ENCODE measurements at places on chromosomes 12 and 14.
A peak's percentile ranks its signal among the peaks of the same experiment; 100 is the strongest.

- DNase-seq = no peak
These were observed 17.9 kb downstream of the CPM start for GRCh38 chr12:68915055-68915454.

GRCh38 chr12:22874151-22874550 is 249.2 kb downstream of the ETNK1 start:
- DNase-seq = no peak

- DNase-seq = no peak
These were observed 13.0 kb downstream of the TMEM52B start for GRCh38 chr12:10191865-10192264.

GRCh38 chr12:89357297-89357730 is 5.0 kb upstream of the DUSP6 start:
- no peak for DNase-seq

DNA sequence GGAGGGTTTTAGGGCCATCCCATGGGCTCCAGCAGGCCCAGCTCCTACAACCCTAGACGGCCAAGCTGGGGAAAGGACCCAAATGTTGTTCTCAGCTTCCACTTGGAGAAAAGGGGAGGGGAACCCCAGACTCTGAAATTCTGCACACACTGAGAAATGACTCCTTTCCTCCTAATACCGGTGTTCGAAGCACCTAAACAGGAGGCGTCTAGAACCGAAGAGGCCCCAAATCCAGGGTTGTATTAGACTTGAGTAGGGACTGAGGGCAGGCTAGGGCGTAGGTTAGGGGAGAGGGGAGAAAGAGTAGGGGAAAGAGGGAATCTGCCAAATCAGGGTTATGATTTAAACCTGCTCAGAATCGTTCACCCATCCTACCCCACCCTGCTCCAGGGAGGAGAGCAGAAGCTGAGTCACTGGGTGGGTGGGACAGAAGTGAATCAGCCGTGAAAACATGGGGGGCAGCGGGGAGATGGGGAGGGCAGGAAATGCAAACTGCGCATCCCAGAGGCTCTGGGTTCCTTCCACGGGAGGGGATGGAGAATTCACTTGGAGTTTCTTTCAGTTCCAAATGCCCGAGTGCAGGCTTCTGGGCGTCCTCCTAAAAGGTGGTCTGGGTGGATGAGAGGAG is 1.0 kb downstream of the IGFBP6 start:
- peak; percentile 80 for DNase-seq

DNA sequence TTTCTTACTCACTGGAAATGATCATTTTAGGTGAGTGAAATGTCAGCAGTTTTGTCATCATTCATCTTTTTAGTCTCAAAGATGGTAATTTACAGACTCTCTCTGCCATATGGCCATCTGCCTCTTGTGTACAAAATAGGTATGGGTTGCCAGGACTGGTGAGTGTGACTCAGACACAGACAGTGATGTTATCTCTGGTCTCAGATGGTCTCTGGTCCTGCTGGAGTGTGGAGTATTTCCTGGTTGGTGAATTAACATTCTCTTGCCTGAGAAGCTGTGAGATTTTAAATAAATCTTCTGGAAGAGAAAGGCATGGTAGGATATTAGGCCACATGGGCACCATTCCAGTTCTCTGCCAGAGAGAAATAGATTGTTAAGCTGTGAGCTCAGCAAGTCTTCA is 207.0 kb downstream of the ATP23 start:
- no peak for DNase-seq

GRCh38 chr14:61498303-61498702 is 176.9 kb downstream of the PRKCH start:
- DNase-seq = no peak

GRCh38 chr12:109624467-109624866 is 50.9 kb downstream of the MVK start:
- no peak for DNase-seq

DNA sequence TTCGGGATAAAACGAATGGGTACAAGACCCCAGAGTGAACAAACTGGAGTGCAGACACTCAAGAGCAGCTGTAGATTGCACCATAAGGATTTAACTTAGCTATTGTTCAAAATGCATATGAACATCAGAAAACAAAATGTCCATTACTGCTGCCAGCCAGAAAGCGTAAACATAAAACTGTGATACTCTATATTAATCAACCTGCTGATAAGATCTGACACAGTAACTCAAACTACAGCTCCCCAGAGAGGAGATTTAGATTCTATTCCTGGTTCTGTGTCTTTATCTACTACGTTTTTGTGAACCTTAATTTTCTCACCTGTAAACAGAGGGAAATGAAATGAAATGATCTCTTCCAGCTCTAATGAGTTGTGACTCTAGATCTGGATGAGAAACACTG is 22.3 kb downstream of the LRIG3 start:
- DNase-seq = no peak

DNA sequence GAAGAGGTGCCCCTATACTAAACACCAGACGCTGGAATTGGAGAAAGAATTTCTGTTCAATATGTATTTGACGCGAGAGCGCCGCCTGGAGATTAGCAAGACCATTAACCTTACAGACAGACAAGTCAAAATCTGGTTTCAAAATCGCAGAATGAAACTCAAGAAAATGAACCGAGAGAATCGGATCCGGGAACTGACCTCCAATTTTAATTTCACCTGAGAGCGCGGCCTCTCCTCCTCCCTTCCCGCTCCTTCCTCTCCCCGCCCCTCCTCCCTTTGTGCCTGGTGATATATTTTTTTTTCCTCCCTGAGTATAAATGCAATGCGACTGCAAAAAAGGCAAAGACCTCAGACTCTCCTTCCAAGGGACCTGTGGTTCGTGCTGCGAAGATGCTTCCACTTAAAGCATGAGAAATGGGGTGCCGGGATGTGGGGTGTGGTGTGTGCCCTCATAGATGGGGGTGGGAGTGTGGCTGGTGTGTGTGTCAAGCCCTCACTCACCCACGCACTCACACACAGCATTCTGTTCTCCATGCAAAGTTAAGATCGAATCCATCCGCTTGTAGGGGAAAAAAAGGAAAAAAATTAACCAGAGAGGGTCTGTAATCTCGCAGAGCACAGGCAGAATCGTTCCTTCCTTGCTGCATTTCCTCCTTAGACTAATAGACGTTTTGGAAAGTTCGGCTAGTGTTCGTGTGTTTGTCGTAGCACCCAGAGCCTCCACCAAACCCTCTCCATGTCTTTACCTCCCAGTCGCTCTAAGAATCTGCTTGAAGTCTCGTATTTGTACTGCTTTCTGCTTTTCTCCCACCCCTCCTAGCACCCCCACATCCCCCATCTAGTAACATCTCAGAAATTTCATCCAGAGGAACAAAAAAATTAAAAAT is 4.5 kb downstream of the HOXC10 start:
- DNase-seq = no peak

DNA sequence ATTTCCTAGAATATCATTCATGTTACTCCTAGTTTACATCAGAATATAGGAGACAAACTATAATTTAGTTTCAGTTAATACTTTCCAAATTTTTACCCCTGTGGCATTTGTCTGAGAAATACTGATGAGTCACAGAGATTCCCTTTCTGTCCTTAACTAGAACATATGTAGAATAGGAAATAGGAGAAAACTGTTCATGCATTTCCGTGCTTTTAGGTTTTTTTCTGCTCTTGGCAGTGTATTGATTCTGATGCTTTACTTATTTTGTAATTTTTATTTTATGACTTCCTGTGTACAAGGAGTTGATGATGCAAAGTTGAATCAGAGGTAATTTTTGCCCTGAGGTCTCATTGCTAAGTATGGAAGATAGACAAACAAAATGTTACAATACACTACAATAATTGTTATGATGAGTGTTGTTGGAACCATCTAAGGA is 23.0 kb downstream of the MNAT1 start:
- DNase-seq = no peak

DNA sequence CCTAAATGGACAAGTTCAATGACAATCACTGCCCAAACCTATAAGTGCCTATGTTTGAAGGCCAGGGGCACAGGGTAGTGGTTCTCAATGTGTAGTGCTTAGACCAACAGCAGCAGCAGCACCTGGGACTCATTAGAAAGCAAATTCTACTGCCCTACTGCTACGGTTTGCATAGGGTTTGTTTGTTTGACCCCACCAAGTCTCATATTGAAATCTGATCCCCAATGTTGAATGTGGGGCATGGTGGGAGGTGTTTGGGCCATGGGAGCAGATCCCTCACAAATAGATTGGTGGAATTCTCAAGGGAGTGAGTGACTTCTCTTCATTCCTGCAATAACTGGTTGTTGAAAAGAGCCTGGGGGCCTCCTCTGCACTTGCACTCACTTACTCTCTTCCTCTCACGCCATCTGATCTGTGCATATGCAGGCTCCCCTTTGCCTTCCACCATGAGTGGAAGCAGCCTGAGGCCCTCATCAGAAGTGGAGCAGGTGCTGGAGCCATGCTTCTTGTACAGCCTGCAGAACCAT is 39.5 kb downstream of the PPM1H start:
- no peak for DNase-seq

DNA sequence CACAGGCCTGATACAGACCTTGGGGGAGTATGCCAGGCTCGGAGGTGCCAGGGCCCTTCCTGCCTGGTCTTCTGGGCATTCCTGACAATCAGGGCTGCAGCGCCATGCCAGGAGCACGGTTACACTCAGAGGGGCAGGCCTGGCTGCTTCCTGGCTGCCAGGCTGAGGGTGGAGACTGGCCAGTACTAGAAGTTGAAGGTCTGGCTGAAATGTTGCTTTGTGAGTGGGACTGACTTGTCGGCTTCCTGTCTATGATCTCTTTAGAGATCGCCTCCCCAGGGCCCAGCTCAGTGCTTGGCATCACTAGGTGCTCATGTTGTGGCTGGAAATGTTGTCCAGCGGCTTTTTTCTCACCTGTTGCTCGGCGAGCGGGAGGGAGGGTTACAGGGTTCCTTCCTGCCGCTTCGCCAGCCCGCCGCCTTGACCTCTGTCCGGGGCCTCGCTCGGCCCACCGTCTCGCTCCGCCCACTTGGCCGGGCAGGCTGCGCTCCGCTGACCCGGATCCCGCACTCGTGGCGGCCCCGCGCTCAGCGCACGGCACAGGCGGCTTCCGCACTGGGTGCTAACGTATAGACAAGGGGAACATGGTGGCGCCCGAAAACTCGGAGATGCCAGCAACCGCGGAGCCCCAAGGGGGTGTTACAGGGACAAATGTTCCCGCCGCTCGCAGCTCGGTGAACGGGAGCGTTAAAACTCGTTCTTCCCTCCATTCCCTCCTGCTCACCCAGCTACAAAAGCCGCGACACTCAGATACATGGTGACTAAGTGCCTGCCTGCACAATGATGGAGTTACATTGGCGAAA is 32.6 kb downstream of the PAPLN start:
- no peak for DNase-seq

- no peak for DNase-seq
These were observed 35.2 kb downstream of the RNFT2 start for GRCh38 chr12:116773276-116773731.

DNA sequence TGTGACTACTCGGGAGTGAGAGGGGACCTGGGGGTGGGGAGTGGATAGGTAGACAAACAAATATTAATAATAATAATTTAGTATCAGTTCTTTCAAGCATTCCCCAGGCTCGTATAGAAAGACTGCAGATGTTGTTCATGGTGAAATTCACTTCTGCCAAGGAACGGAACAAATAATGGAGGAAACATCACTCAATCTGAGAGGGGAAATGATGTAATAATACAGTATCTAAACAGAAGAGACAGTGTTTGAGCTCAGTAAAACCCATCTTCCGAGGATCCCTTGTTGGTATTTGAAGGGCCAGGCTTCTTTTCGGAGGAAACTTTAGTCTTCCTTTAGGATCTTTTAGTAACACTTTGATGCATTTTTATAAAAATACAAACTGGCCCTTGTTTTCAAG is 114.2 kb downstream of the KCNK10 start:
- no peak for DNase-seq

GRCh38 chr14:88611878-88612277 is 49.0 kb downstream of the ZC3H14 start:
- no peak for DNase-seq

GRCh38 chr12:84803661-84804060 is 108.9 kb downstream of the SLC6A15 start:
- DNase-seq = no peak

- DNase-seq = no peak
These were observed 79.8 kb upstream of the FSCB start for GRCh38 chr14:44586910-44587309.

- peak; percentile 63 for DNase-seq
These were observed 62.9 kb downstream of the GLRX5 start for GRCh38 chr14:95597784-95598211.

DNA sequence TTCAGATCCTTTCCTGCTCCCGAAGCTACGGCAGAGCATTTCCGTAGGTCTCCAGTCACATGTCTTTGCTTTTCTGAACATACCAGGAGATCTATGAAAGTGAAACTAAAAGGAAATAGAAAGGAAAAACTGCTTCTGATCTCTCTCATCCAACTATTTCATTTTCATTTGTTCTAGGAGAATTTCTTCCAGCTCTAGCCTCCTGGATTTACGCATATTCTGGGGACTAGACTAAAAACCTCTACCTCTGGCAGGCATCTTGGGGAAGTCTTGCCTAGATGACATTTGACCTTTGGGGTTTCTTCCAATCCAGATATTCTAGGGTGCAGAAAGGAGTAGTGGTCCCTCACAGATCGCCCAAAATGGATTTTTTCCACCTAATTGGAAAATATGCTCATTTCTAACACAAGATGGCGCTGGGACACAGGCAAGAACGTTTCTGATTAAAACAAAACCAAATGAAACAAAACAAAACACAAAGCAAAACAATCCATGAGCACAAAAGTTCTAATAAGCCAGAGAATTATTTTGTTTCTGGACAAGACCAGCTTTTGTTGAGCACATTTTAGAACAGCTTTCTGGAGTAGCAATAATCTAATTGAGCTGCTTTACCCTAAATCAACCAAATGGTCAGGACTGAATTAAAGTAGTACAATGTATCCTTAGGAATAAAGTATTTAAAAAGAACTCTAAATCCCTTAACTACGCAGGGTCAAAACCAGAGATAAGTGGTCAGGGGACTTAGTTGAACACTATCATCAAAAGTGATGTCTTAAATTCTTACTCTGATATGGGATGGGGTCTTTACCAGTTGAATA is 12.3 kb upstream of the PARP11 start:
- no peak for DNase-seq

DNA sequence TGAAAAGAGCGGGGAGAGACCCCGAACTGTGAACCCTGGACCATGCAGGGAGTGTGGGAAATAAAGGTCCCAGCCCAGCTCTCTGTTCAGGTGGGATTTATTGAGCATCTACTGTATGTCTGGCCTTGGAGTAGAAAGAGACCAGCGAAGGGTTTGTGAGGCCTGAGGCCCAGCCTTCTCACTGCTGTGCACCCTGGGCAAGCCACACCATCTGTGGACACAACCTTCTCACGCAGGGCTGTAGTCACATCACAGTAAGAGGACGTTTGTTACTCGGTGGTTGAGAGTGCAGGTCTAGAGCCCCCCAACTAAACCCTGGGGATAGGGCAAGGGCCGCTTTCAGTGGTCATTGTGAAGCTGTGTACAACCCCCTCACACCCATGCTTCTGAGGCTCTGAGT is 18.2 kb downstream of the FAM222A start:
- peak; percentile 55 for DNase-seq

DNA sequence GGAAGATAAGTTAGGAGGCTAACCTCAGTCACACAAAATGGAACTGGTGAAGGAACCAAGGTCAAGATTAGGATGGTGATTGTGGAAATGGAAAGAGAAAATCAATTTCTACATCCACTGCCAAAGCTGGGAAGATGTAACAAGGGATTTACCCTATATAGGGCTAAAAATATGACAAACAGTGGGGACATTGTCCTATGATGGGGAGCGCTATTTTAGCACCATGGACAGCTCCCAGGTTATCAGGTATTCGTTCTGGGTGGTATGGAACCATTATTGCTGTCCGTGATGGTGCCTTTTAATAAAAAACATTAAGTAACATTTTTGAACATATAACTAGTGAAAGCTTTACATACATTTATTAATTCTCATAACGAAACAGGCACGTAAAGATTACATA is 124.0 kb downstream of the NDUFA12 start:
- no peak for DNase-seq

GRCh38 chr14:57174466-57174865 is 94.2 kb downstream of the EXOC5 start:
- no peak for DNase-seq

All from cardiac septum (tissue), 1 donor.